NCI-H1105 treated with DMSO at 0.1 percent for 48 hours (cell line): ENCODE measurements at places on chromosomes 7 and 10.

- DNase-seq: no peak
These were observed 16.2 kb downstream of the CNNM1 start for GRCh38 chr10:99345350-99345749.

DNA sequence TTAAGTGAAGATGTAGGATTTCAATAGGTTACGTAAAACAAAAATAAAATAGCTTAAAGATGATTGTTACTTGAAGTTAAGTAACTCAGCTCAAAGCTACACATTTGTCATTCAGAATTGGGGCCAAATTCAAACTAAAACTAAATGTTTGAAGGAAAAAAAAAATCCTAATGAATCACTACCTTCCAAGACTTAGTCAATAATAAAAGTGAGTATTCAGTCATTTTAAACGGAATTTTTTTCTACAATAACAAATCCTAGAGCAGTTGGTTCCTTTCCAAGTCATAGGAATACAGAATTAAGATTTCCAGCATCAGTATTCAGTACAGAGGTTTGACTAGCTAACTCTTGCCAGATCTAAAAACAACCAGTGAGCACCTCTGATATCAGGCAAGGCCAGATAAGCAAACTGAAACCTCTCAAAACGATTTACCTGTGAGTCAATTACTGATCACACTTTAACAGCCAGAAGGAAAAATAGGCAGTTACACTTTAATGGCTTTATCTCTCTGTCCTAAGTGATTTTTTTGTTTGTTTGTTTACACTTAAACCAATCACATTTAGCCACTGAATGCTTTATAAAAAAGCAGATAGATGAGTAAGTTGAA is 669.8 kb upstream of the ANKRD30A start:
- no peak for DNase-seq

DNA sequence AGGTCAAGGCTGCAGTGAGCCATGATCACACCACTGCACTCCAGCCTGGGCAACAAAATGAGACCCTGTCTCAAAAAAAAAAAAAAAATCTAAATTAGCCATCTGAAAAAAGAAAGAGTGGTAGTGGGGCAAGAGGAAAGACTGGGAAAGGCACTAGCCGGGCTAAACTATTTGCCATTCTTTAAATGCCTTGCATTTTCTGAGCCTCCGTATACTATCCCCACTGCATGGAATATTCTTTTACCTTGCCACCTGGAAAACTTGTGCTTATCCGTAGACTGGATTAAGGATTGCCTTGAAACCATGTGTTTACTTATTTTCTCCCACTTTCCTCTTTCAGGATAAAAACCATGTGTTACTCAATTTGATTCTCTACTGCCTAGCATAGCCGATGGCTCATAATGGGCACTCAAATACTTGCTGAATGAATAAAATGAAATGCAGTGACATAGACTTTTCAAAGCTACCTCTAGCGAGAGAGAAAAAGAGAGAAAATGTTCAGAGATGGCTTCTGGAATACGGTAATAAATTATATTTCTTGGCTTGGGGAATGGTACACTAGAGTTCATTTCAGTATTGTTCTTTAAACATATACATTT is 30.6 kb downstream of the HYCC1 start:
- no peak for DNase-seq

- no peak for DNase-seq
These were observed 203.8 kb upstream of the ZMIZ1 start for GRCh38 chr10:78864761-78865537.

DNA sequence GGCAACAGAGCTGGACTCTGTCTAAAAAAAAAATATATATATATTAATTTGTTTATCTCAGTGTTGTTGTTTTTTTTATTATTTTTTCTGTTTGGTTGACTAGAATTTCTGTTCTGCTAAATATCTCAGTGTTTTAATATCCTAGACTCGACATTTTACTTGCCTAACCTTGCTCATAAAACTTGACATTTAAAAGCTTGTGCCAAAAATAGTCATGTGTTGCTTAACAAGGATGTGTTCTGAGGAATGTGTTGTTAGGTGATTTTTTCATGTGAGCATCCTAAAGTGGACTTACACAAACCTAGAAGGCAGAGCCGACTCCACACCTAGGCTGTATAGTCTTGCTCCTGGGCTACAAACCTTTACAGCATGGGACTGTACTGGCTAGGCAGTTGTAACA is 23.1 kb downstream of the NRBF2 start:
- DNase-seq: no peak

- no peak for DNase-seq
These were observed 126.0 kb upstream of the RET start for GRCh38 chr10:42950606-42951485.

- no peak for DNase-seq
These were observed 101.1 kb downstream of the LYZL1 start for GRCh38 chr10:29389935-29390334.

- no peak for DNase-seq
These were observed 653 bp upstream of the ADRB1 start for GRCh38 chr10:114042895-114043531.

- no peak for DNase-seq
These were observed 147.7 kb downstream of the DNAJB6 start for GRCh38 chr7:157484411-157485081.
